ENCODE measurements at places on chromosomes 1 and 21.

DNA sequence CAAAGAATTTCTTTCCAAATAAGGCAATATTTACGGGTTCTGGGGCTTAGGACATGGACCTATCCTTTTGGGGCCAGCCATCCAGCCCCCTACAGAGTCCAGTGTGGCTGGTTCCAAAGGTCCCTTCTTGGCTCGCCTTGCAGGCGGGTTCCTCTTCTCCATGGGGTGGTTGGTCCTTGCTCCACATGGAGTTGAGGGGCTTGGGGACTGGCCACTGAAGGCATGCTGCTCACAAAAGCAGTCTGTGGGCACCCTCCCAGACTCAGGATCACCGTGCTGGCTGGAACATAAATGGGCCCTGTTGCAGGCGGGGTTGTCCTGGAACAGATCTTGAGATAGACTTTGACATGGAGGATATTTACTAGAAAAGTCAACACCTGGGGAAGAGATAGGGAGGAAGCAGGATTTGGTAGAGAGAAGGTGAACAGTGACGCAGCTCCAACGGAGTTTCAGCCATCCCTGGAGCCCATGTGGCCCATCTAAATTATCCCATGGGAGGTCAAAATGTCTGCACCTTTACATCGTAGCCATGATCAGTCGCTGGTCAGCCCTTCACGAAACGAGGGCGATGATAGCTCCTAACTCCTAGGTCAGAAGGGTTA is 39.1 kb upstream of the LRP8 start:
- DNase-seq = no peak

- no peak for DNase-seq
These were observed 117.0 kb downstream of the UBE2U start for GRCh38 chr1:64320470-64320869.

DNA sequence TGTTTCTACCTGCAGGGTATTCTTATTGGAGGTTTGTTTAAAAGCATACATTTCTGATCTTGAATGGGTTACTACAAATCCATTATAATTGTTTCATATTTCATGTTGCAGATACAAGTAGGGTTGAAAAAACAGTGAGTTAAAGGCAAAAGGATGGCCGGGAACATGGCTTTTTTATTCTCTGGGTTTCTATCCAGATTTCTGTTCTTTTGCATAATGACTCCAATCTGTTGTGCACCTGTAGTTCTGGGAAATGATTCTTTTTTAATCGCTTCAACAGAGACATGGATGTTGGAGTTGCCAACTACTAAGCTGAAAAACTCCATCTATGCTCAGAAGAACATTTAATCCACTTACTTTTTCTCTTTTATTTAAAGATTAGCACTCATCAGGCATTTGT is 2.7 kb upstream of the ADAMTS1 start:
- DNase-seq = no peak

DNA sequence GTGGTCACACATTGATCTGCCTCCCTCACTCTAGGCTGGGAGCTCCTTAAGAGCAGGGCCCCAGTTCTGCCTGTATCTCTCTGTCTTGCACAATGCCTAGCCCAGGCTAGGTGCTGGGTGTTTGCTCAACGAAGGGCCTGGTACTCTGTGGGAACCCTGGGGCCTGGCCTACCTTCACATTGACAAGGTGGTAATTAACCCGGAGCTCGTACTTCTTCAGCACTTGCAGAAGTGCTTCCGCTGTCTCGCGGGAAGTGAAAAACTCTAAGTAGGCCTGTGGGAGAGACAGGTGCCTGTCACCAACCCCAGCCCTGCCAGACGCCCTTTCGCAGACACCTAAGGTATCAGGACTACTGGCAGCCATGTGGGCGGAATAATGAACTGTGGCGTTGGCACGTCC is 13.7 kb downstream of the MTHFR start:
- no peak for DNase-seq

DNA sequence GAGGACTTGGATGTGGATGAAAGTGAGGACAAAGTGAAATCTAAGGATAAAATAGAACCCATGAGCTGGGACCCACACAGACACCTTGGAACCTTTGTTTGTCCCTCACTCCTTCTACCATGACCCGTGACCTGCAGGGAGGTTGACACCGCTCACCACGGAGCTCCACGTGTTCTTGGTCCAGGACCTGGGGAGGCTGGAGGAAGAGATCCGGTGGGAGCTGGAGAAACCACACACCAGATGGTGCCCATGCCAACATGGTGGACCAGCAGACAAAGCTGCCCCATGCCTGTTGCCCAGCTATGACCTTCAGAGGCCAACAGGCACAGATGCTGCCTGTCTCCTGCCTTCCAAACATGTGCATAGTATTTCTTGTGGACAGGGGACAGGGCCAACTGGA is 721.9 kb downstream of the PTPRU start:
- no peak for DNase-seq

DNA sequence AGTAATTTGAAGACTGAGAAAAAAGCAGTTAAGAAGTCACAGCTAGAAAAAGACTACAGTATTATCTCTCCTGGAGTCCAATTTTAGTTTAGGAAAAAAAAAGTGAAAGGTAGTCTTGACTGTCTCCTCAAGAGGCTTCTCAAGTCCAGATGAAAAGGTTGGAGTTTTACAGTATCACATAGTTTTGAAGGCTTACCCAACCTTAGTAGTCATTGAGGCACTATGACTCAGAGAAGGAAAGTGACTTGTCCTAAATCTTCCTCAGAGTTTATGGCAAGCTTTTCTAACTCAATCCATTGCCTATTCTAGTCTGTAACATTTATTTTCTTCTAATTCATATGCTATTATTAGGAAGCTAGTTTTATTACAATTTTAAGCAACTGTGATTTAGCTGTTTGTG is 174.9 kb downstream of the DPYD start:
- DNase-seq = no peak

GRCh38 chr1:220498188-220498587 is 29.7 kb upstream of the MARK1 start:
- DNase-seq = no peak

- DNase-seq = no peak
These were observed 140.0 kb downstream of the VAV3 start for GRCh38 chr1:107824946-107825345.

GRCh38 chr1:155126556-155127104 is 1.0 kb upstream of the EFNA1 start:
- no peak for DNase-seq

DNA sequence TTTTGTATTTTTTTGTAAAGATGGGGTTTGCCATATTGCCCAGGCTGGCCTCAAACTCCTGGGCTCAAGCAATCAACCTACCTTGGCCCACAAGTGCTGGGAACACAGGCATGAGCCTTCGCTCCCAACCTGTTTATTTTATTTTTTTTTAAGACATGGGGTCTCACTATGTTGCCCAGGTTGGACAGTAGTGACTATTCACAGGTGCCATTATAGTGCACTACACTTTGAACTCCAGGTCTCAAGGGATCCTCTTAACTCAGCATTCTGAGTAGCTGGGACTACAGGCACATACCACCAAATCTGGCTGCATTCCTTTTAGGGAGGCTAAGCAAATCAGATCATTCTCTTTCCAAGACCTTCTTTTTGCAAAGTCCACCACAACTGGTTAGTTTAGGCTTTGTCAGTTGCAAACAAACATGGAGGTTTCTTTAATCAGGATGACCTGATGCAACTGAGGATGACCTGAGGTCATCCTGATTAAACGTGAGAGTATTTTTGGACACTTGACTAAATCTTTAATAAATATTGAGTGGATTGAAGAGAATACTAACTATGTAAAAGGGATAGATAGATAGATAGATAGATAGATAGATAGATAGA is 30.0 kb upstream of the RALGPS2 start:
- DNase-seq = no peak

DNA sequence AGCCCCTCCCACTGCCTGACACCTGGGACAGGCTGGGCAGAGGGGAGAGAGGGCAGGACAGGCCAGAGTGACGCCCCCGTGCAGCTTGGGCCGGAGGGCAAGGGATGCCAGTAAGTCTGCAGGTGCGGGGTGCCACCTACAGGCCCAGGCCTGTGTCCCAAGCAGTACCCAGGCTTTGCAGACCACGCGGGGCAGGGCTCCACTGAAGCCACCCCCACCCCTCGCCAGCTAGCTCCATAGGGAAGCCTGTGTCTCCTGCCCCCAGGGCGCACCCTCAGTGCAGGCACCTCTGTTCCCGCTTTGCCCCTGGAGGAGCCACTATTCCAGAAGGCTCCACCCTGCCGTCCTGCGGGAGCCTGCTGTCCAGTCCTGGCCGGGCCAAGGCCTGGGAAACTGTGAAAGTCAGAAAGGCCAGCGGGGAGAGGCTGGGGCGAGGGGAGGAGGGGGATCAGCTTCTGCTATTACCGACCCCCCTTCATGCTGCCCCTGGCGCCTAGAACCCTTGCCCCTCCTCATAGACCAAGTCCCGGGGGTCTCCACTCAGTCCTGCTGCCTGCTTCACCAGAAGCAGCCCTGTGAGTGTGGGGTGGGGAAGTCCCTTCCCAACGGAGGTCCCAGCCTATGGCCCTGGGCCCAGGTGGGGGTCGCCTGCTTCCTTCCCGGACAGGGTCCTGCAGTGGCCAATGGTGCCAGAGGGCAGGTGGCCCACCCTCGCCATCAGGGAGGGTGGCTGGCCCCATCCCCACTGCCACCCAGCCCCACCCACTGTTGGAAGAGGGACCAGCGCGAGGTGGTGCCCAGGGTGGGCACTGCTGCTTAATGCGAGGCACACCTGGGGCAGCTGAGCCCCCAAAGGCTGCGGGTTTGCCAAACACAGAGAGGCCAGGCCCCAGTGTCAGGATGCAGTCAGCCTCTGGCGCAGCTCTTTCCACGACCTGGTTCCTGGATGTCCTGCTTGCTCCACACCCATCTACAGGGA is 54.4 kb downstream of the KCNAB2 start:
- no peak for DNase-seq

DNA sequence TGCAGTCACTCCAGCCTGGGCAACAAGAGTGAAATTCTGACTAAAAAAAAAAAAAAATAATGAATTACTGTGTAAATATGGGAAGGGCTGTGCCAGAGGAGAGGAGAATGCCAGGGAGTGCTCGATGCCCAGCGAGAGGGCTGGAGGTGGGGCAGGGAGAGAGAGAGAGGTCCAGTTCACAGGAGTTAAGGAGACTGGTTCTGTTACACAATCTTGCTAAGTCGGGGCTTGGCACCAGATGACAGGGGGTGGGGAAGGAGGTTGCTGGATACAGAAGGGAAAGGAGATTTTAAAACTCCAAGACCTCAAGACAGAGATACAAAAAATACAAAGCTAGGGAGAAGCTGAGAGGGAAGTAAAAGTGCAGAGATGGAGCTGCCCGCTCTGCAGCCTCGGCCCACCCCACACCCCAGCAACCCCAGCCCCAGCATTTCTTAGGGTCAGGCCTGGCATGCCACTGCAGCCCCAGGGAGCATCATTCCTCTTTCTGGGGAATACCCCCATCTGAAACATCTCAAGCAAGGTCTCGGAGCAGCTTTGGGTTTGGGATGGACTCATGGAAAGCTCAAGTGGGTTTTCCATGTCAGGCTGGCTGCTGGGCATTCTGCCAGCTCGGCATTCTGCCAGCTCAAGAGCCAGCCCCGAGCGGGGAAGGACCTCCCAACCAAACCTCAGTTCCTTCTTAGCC is 991 bp downstream of the SELENBP1 start:
- DNase-seq = peak; percentile 70

DNA sequence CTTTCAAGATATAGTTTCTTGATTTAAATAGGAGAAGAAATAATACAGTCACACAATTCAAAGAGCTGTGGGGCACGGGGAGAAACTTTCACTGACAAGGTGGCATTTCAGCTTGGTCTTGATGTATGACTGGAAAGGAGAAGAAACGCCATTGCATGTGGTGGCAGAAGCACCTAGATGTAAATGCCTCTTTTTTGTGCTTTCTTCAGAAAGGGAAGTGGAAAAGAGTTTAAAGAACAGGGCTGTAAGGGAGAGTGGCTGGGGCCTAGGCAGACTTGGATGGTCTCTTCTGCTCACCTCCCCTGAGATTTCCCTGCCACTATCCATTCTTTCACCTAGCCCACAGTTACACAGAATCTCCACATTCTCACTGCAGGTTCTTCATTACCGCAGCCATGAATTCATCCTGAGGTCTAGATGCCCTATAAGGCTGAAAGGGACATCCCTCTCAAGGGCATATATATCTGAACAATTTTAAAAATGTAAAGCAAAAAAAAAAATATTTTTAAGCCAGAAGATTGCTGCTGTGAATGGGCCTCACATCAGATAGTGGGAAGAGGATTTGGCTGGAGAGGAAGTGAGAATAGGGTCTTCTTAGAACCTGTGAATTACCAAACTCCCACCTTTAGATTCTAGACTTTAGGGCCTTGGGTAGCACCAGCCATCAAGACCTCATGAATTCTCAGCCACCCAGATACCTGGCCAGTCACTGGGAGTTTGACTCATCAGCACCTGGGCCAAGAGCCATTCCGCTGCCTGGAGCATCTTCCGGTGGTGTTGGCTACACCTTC is 23.4 kb downstream of the CACNA1E start:
- DNase-seq = no peak

- no peak for DNase-seq
These were observed 202.3 kb upstream of the B3GALT2 start for GRCh38 chr1:193388683-193389082.

GRCh38 chr1:158019171-158019868 is 25.9 kb downstream of the KIRREL1 start:
- no peak for DNase-seq

DNA sequence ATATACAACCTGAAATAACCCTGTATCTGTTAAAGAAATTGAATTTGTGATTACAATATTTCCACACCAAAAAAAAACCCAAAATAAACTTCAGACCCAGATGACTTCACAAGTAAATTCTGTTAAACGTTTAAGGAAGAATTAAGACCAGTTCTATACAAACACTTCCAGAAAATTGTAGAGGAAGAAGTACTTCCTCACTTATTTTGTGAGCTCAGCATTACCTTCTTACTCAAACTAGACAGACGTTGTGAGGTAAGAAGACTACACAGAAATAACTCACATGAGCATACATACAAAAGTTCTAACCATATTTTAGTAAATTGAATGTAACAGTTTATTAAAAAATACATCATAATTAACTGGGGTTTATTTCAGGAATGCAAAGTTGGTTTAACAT is 18.8 kb downstream of the RALGPS2 start:
- no peak for DNase-seq

GRCh38 chr1:183673605-183674323 is 20.6 kb upstream of the APOBEC4 start:
- DNase-seq = no peak

DNA sequence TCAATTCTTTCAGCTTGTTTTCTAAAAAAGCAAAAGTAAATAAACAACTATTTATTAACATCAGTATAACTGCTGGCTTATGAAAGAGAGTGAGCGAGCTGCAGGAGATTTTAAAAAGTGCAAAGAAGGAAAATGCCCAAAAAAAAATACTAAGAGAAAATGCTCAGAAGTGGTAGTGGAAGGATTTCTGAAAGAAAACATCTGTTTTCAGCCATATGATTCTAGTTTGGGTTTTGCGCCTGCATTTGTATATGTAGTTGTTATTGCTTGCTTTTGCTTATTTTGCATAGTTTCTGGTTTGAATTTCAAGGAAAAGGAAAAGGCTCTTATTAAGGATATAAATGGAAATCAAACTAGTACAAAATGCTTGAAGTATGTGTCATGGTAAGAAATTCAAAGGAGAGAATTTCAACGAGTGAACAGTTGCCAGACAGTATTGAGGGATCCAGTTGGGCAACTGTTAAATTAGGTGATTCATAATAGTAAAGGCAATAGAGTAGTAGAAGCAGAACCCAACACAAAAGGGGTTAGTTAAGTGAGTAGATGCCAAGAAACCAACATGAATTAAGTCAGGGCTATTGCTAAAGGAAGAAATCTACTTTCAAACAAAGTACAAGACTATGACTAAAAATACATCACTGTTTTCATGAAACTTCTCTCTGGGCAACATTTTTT is 1.2 kb downstream of the GBP5 start:
- no peak for DNase-seq

GRCh38 chr1:6985549-6986276 is 200.5 kb downstream of the CAMTA1 start:
- no peak for DNase-seq

- DNase-seq = no peak
These were observed 60.5 kb upstream of the IGSF21 start for GRCh38 chr1:18047122-18047521.

Data from NCI-H187 treated with DMSO at 0.1 percent for 48 hours (cell line).